COLO829 (cell line): ENCODE measurements at places on chromosomes 5 and 9.

- peak; percentile 62 for DNase-seq
Observed at GRCh38 chr9:69919461-69920061, 98.9 kb downstream of the CFAP95 start.

- no peak for DNase-seq
Observed at GRCh38 chr5:27437594-27438200, 399.3 kb upstream of the CDH9 start.

GRCh38 chr9:121638399-121638798, 13.0 kb upstream of the DAB2IP start:
- DNase-seq, result no peak

DNA sequence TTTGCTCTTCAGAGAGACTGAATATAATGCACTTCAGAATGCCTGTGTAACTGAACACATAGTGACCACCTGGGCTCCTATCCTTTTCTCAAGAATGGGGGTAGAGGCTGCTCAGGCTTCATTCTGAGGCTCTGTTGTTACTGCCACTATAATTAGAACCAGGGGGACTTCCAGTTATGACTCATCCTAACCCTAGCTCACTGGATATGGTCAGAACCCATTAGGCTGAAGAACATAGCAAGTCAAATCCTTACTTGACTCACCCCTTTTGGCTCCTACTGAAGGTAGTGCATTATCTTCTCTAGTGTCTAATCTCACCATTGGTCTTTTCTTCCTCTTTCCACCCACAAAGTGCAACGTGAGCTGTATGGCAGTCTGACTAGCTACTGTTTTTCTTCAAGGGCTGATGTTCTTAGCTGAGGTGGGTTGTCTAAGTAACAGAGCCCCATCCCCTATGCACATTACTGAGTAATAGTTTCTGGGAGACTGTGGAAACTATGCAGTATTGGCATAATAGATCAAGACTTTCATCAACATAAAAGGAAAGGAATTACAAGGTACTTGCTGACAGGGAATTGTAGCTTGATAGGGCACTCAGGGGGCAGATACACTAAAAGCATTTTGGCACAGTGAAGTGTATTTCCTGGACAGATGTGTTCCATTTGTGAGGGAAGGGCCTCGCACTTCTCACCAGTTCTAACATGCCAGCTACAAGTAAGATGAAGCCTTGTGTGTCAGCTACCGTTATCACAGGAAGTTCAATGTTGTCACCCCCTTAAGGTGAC, 431.0 kb upstream of the MEF2C start:
- DNase-seq, result peak; percentile 2

- DNase-seq, result no peak
Observed at GRCh38 chr9:131759017-131759647, 19.3 kb upstream of the RAPGEF1 start.

- no peak for DNase-seq
Observed at GRCh38 chr5:104708027-104708426, 1145.4 kb upstream of the NUDT12 start.

- no peak for DNase-seq
Observed at GRCh38 chr5:97918620-97919019, 735.6 kb upstream of the RIOK2 start.

- DNase-seq, result no peak
Observed at GRCh38 chr9:79976257-79977073, 404.7 kb downstream of the TLE4 start.

- no peak for DNase-seq
Observed at GRCh38 chr9:135787317-135787716, 85.3 kb downstream of the KCNT1 start.

DNA sequence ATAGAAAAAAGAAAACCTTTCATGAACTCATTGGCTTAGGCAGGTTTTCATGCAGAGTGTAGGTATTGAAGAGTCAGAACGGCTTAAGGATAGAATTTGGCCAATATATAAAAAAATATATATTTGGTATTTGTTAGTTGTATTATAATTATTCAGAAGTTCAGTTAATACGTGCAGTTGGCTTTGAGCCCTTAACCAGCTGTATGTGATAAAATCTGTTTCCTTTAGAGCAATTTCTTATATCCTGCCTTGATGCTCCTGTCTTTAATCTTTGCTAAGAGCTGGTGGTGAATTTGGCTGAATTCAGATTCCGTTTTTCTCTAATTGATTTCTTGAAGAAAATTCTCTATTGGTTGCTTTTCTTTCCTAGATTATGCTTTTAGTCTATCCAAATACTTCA, 3.7 kb downstream of the ANXA1 start:
- DNase-seq, result no peak

- peak; percentile 51 for DNase-seq
Observed at GRCh38 chr5:89930591-89931392, 478.8 kb downstream of the CETN3 start.

- peak; percentile 89 for DNase-seq
Observed at GRCh38 chr9:137218754-137219271, 3.2 kb downstream of the RNF208 start.

GRCh38 chr9:98517761-98518160, 191.0 kb downstream of the GABBR2 start:
- no peak for DNase-seq

GRCh38 chr5:96823900-96824380, 16.2 kb upstream of the ERAP1 start:
- DNase-seq, result no peak

- no peak for DNase-seq
Observed at GRCh38 chr5:74082512-74083055, 456.6 kb downstream of the ARHGEF28 start.

DNA sequence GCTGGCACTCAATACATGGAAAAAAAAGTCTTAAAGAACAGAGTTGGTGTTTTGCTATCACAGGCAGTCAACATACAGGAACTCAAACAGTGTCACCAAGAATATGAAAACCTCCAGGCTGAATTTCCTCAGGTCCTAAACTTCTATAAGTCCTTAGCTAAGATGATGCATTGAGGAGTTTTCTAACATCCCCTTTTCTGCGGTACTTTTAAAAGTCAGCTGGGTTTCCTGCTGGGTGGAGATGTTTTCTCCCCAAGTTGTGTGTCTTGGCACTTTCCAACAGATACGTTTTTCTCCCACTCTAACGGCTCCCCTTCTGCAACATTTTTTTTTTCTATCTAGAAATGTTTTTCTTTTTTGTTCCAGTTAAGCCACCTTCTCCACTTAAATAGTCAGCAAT, 244.8 kb upstream of the HAPLN1 start:
- DNase-seq, result no peak

DNA sequence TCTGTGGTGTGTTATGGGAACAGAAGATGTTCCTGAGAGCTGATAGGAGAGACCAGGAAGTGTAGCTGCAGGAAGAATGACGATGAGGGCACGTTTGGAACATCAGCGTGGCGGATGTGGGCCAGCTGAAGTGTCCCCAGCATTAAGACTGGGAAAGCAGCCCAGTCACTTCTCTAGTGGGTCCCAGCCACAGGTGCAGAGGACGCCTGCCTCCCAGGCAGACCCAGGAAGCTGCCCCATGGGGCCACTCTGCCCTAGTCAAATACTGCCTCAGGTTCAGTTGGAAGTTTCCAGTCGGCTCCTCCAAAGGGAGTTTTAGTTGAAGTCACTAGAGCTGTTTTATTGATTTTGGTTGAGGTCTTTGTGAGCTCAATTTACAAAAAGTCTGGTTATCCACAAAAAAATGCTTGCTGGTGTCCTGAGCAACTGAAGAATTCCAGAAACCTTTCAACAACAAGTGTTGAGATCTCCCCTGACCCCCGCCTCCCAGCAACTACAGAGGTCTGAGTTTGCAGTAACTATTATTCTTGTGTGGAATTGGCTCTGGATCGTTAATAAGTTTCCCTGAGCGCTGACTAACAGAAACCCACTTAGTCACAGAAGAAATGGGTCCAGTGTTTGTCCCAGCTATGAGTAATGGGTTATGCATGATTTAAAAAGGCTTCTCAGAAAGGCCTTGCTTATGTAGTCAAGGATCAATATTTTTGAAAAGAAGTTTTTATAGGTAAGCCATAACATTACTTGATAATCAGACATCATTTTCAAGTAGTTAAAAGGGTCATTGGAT, 294.1 kb downstream of the FANCC start:
- peak; percentile 67 for DNase-seq

- DNase-seq, result no peak
Observed at GRCh38 chr5:2779459-2779858, 28.0 kb upstream of the IRX2 start.

- DNase-seq, result no peak
Observed at GRCh38 chr5:140317859-140318258, 15.0 kb upstream of the PFDN1 start.

DNA sequence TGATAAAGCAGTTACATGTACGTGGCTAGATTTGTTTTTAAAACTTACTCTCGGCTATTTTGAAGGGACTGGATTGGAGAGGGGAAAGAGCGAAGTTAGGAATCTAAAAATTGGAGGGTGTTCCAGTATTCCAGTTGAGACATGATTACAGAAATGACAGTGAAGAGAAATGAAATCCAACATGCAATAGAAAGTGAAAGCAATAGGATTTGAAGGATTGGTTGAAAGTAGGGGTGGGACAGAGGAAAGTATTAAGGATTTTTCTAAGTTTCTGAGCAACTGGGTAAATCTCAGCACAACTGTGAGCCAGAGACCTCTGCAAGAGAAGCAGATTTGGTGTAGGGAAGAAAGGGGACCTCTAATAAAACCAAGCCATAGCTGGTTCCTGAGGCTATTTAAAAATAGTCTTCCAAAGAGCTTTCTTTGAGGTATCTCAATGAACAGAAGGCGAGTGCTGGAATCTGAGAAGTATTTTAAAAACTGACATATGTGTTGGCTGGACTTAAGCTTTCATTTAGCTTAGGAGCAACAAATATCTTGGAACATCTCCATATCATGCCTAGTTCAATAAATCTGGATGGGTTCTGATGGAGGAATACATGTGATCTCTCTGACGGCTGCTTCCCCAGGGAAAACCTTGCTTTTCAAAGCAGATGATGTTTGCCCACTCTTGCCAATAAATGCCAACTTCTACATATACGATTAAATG, 110.4 kb upstream of the IFNK start:
- DNase-seq, result no peak

DNA sequence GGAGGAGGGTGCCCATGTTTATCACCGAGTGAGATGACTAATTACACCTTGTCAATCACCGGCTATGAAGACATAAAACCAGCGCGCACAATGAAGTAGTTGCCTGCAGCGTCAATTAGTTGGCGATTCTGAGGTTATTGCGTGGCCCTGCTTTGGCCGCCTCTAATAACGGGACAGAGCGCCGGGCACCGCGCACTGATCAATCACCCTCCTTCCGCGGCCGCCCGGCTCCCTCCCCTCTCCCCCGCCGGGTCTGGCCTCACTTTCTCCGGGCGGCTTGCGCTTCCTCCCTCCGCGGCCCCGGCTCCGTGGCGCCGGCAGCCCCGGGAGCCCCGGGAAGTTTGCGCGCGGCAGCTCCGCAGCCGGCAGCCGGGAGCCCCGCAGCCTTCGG, 3.3 kb upstream of the LHX2 start:
- DNase-seq, result no peak

GRCh38 chr5:72749362-72749997, 67.0 kb upstream of the TNPO1 start:
- no peak for DNase-seq

DNA sequence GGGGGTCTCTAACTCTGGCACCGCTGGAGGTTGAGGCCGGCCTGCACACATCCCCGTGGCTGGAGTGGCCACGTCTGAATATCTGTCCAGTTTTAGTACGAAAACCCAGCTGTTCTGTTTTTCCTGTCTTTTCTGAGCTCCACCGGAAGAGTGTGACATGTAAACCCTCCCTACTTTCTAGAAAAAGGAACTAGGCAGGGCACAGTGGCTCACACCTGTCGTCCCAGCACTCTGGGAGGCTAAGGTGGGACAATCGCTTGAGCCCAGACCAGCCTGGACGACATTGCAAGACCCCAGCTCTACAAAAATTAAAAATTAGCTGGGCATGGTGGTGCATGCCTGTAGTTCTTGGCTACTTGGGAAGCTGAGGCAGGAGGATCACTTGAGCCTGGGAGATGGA, 8.2 kb upstream of the PHYKPL start:
- no peak for DNase-seq

DNA sequence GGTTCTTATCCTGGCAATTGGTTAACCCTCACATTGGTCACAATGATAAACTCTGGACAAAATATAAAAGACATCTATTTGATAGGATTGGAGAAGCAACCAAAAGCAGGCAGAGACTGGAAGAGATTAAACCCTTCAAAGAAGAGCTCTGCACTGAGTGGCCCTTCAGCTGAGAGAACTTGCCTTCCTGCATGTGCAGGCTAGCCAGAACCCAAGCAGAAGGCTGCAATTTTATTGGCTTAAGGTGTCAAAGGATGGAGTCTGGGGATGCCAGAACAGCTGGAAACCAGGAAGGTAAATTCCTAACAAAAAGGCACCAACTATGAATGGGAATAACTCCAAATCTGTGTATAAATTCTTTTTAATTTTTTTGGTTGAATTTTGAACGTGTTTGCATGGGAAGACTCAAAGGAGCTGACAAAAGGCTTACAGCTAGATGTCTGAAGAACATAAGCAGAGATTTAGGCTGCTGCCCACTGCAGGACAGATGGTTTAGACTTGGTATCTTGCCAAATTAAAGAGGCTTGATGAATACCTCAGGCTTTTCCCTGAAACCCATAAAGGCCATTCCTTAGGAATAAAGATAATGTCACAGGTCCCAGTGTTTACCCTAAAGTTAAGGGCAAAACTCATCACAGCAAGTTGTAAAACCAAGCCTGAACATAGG, 66.3 kb downstream of the NR2F1 start:
- no peak for DNase-seq

- no peak for DNase-seq
Observed at GRCh38 chr5:173825215-173825865, 62.8 kb upstream of the CPEB4 start.

DNA sequence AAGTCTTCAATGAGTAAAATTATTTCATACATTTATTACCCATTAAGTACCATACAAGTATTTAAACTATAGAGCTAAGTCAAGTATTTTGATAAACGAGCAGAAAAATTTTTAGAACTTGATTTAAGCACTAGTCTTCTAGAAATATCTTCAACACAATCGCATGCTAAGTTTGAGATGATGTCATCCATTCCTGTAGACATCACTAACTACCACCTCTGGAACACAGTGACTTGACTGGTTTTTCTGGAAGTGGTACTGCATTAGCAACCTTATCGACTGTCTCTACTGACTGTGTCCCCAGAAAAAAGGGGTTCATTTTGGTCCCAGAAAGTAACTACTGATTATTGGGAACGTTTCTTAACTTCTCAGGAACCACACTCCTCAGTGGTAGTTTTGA, 69.0 kb downstream of the CDC14B start:
- no peak for DNase-seq

DNA sequence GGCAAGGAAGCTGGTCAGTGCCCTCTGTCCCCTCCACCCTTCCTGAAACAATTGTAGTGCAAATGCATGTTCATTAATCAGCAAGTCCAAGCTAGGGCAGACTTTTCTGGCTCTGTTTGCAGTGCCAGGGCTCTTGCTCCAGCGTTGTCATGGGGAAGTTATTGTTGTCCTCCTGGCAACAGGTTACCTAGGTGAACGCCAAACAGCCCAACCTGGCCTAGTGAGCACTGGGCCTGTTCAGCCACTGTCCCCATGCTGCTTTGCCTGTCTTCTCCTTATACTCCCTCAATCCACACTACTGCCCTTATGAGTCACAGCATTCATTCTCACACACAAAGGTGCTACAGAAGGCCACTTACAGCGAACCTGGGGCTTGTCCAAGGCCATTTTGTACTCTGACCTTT, 34.5 kb upstream of the GLIS3 start:
- DNase-seq, result no peak

- DNase-seq, result no peak
Observed at GRCh38 chr9:135078361-135078821, 9.1 kb upstream of the OLFM1 start.
